ENCODE measurements at places on chromosomes 11 and 22.
A peak's percentile ranks its signal among the peaks of the same experiment; 100 is the strongest.

GRCh38 chr11:7890417-7891172 lies 40.5 kb downstream of the OR10A6 start:
- DNase-seq = no peak

- no peak for DNase-seq
Measured at GRCh38 chr11:121958971-121959325, 157.1 kb downstream of the BLID start.

- DNase-seq = no peak
Measured at GRCh38 chr22:39284142-39284980, 35.1 kb downstream of the RPL3 start.

DNA sequence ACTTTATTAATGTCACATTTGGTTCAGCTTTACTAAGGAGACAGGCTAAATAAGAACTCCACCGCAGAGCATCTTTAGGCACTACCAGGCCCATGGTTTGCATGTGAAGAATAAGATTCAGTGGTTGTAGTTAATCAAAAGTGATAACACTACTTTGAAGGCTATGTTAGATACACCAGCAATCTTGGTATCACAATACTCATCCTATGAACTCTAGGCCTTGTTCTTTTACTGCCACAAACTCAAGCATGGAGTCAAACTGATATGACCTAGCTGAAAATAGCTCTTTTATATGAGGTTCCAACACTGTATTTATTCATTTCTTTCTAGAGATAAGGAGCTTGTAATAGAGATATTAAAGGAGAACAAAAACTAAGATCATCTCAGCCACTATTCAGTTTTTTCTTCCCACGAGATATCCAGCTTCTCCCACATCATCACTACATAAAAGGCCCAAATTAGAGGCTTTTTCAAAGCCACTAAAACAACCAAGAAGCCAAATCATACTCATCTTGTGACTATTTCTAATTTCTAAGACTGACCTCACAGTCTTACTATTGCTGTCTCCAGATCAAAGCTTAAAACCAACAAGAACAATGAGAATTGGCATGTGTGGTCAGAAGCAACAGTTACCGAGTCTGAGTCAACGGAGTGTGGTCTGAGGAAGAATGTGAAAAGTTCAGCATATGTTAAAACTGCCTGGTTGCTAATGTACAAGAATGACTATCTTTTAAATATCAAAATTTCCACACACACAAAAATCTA lies 25.1 kb upstream of the GUCY1A2 start:
- DNase-seq = no peak

GRCh38 chr11:61769169-61769920 lies 16.9 kb downstream of the MYRF start:
- no peak for DNase-seq

GRCh38 chr11:111938687-111939160 lies 1.6 kb downstream of the DIXDC1 start:
- DNase-seq = peak; percentile 51

- peak; percentile 85 for DNase-seq
Measured at GRCh38 chr11:117815262-117815803, 9.2 kb downstream of the FXYD2 start.

DNA sequence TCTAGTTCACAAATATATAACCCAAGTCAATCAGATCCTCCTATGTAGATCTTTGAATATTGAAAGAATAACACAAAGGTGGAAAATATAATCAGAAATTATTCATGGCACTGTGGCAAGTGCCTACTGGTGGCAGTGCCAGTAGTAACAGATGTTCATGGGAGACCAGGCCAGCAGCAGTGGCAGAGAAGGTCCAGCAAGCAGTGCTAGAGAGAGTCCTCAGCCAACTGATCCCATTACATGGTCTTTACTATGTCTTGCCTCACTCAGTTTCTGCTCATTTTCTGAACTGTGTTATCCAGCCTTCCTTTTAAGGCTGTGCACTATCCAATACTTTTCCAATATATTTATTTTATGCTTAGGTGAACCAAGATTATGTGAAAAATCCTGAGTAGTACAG lies 124.9 kb downstream of the MRTFA start:
- no peak for DNase-seq

DNA sequence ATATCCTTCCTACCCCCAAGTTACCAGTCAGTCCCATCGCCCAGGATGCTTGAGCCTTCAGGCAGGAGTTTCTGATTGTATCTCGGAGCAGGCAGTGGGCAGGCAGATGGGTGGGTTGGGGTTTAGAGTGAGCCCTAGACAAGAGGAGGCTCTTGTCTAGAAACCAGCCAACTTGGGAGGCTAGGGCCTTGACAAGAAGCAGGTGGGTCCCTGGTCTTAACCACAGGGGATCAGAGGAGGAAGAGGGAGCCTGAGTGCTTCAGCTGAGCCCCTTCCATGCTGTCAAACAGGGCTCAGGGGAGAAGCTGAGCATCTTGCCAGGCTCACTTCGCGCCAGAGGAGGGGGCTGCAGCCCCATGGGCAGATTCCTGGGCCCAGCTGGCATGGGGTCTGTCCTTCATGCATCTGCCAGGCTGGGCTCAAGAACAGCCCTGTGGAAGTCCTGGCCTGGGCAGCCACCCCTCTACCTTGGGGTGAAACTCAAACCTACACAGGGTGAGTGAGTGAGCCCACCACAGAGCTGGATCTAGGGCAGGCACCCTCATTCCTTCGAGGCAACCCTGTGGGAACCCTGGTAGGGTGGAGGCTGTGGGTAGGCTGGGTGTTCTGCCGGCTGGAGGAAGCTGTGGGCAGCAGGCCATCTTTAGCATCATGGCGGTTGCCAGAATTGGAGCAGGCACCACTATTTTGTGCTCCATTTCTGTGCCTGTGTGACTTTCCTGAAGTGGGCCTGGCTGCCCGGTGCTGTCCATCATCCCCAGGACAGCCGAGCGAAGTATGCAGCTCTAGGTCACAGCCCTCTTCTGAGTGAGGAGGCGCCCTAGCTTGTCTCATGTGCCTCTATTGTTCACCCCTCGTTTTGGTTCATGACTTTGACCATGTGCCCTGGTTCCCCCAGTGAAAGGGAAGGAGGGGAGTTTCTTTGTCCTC lies 108.1 kb downstream of the MORC2 start:
- no peak for DNase-seq
